ENCODE measurements at places on chromosomes 6 and 20.

GRCh38 chr6:70396796-70397729 is 16.2 kb upstream of the FAM135A start:
- no peak for DNase-seq

DNA sequence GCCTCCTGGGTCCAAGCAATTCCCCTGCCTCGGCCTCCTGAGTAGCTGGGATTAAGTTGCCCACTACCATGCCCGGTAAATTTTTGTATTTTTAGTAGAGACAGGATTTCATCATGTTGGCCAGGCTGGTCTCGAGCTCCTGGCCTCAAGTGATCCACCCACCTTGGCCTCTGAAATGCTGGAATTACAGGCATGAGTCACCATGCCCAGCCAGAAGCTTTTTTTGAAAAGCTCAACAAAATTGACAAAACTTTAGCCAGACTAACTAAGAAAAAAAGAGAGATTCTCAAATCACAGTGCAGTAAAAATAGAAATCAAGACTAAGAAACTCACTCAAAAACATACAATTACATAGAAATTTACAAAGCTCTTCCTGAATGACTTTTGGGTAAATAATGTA is 420.6 kb downstream of the COL12A1 start:
- DNase-seq = no peak

DNA sequence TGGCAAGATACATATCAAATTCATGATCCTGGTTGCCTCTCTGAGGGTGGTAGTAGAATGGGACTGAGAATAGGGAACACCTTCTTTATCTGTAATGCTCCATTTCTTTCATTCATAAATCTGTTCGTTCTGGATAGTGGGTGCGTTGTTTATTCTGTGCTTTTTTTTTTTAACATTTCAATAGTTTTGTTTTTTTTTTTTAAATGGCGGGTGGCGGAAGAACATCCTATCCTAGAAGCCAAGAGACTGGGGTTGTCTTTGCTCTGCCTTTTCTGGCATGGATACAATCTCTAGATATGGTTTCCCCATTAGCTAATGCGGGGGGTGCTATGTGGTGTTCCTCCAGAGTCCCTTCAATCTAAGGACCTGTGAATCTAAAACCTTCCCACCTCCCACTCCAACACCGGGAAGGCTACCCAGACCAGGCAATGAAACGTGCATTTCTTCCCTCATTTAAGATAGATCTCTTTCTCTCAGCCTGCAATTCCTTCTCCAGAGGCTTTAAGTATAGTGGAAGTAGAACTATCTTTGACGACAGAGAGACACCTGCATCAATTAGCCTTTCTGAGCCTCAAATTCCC is 883 bp upstream of the CCDC28A start:
- DNase-seq = no peak

DNA sequence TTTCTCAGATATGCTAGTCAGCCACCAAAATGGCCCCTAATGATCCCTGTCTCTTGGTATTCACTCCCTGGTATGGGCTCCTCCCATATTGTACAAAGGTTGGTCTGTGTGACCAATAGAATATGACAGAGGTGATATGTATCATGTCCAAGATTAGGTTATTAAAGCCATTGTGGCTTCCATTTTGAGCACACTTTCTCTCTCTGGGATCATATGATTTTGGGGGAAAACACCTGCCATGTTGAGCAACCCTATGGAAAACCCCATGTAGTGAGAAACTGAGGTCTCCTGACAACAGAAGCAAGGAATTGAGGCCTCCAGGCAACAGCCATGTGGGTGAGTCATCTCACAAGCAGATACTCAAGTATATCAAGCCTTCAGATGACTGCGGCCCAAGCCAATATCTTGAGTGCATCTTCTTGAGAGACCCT is 7.1 kb upstream of the ZNF318 start:
- DNase-seq = no peak

DNA sequence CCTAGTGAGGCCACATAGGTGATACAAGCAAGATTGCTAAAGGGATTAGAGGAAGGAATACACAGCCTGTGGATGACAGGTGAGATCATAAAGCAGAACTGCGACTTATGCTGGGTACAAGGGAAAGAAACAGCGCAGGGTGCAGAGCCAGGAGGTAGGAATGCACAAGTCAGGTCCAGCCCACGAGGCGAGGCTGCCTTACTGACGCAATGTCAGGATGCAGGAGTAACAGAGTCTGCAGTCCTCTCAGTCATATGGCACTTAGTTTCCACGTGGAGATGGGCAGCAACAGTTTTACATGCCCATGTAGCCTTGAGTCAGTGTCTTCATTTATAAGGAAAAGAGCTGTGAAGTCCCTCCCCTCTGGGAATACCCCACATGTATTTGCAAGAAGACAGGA is 210.9 kb downstream of the SYNE1 start:
- no peak for DNase-seq

- peak; percentile 71 for DNase-seq
Measured at GRCh38 chr6:90483116-90483839, 103.6 kb downstream of the MAP3K7 start.

DNA sequence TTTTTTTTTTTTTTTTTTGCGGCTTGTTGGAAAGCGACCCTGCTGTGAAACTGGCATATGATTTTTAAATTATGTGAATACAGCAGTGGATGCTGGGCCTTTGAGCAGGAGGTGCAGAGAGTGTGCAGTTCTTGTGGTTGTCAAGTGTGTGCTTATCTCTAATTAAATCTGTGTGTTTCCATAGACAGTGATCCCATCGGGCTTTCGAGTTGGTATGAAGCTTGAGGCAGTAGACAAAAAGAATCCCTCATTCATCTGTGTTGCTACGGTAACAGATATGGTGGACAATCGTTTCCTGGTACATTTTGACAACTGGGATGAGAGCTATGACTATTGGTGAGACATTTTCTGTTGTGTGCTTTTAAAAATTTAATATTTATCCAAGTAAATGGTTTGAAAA is 52.4 kb downstream of the L3MBTL3 start:
- DNase-seq = no peak

- DNase-seq = no peak
Measured at GRCh38 chr6:70764706-70765105, 97.0 kb downstream of the SMAP1 start.

DNA sequence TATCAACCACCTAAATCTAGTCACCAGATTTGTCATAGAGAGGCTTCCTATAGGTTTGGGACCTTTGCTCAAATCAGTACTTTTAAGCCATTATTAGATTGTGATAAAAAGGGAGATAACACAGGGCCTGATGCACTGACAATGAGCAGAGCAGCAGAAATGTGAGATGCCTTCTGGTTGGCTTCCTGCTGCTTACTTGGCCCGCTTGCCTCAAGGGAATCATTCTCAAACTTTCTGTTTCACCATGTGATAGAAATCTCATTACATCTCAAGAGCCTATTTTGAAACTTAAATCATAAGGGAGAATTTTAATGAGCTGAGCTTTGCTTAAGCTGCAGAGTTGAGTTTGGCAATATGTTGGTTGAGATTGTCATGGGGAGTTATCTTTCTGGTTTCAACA is 606.0 kb downstream of the DHX35 start:
- DNase-seq = no peak

DNA sequence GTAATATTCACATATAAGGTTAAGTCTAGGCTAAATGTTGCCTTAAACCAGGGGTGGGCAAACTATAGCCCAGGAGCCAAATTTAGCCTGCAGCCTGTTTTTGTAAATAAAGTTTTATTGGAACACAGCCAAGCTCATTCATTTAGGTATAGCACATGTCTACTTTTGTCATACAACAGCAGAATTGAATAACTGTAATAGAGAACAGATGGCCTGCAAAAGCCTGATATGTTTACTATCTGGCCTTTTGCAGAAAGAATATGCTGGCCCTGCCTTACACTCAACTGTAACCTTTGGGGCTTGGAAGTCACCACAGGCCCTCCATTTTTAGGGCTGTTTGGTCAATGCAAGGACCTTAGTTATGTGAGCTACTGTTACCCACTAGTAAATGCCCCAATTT is 17.7 kb upstream of the BCLAF1 start:
- DNase-seq = no peak

DNA sequence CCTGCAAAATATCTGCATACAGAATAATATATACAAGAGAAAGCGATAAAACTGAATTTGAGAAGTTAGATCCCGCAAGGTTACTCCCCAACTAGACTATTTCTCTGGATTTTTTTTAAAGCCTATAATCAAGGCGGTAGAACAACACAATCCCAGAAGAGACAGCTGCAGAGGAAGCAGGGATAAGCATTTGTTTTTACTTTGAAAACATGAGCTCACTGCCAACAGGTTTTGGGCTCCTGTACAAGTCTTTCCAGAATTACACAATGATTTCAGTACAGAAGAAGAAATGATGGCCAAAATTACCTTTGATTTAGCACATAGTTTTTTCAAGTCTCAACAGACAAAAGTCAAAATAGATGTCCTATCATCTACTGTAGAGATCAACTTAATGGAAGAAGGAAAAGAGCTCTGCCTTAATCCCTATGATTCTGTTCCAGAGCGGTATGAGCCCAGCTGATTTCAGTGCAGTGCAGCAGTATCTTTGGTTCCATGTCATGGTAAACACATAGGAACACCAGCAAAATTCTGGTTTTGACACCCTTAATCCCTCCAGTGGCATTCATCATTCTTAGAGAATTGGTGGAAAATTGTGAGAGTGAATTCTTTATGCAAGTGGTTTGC is 304.3 kb downstream of the HDGFL1 start:
- no peak for DNase-seq

GRCh38 chr6:91447081-91447480 is 860.2 kb upstream of the MAP3K7 start:
- no peak for DNase-seq

DNA sequence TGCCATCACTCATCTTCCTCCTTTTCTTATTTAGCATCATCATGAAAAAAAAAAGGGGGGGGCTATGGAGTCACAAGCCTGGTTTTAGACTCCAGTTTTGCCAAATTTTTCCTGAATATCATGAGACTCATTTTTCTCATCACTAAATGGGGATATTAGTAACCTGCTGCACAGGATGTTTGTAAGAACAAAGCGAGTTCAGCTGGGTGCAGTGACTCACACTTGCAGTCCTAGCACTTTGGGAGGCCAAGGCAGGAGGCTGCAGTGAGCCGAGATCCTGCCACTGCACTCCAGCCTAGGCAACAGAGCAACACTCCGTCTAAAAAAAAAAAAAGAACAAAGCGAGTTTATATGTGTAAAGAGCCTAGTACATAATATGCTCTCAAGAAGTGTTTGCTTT is 82.8 kb downstream of the TFAP2A start:
- DNase-seq = no peak

DNA sequence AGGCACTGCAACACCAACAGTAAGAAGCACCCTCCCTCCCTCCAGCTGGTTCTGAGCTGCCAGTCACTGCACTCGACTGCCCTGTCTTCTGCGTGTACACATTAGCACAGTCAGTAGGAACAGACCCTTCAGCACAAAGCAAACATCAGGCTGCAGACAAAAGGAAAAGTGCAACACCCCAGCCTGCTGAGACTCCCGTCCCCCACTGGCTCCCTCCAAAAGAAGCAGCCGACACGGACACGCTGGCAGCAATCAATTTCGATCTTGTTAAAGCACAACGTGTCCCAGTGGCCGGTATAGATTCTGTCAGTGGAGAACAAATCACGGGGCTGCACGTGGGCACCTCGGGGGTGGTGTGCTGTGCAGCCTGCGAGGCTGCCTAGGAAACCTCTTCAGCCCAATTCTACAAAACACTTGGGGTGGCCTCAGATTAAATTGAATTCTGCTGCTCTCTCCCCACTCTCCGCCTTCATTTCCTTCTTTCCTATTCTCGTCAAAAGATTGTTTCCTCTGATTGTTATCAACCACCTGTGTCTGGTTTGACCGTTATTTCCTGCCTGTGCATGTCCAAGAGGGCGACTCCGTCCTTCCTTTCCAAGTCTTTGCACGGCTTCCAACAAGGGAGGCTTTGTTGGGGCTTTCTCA is 38.7 kb downstream of the TRAF3IP2 start:
- DNase-seq = no peak

GRCh38 chr6:17395112-17395511 is 1.7 kb downstream of the CAP2 start:
- no peak for DNase-seq

DNA sequence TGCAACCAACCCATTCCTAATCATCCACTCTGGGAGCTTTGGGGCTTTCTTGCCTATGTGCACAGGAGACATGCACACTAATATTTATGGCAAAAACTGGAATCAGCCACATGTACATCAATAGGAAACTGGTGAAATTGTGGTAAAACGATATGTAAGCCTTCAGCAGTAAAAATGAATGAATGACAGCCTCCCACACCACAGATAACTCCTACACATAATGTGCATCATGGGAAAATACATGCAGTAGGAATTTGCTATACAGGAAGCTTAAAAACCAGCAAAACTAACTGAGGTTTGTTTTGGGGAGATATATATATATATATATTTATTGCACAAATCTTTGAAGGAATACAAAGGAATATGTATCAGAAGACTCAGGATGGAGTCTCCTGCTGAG is 47.6 kb downstream of the HLA-G start:
- DNase-seq = no peak

GRCh38 chr20:48880331-48880730 is 41.2 kb upstream of the ARFGEF2 start:
- DNase-seq = no peak

DNA sequence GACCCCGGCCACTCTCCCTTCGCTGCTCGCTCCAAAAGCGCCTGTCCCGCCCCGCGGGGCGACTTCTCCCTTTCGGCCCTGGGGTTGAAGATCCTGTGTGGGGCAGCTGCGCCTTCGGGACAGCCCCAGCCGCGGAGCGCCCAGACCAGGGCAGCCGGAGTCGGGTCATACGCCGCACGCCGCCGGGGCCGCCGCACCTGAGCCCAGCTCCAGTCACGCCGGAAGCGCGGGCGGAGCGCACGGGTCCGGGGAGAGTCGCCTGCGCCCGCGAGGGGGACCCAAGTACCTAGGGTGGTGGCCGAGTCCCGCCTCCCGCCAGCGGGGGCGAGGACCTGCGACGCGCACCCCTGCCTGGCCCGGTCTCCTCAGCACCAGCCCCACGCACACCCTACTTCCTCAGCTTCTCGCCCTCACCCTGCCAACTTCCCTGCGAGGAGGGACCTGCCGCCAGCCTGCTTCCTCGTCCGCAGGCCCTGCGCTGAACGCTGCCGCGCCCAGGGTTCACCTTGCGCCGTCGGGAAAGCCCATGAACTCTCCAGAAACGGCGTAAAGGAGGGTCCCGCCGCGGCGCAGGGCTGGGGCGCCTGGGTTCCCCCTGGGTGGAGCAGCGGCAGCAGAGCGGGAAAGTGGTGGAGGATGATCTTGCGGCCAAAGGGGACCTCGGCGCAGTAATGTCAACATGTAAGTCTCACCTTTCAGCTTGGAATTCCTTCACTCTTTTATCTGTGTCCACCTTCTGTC is at the start of gene ADGRG6:
ADGRG6 (plus strand) TSS at position 357 of the 741 bp plus-strand sequence; CDS start at position 680, 323 bp downstream.
- DNase-seq = peak; percentile 75

DNA sequence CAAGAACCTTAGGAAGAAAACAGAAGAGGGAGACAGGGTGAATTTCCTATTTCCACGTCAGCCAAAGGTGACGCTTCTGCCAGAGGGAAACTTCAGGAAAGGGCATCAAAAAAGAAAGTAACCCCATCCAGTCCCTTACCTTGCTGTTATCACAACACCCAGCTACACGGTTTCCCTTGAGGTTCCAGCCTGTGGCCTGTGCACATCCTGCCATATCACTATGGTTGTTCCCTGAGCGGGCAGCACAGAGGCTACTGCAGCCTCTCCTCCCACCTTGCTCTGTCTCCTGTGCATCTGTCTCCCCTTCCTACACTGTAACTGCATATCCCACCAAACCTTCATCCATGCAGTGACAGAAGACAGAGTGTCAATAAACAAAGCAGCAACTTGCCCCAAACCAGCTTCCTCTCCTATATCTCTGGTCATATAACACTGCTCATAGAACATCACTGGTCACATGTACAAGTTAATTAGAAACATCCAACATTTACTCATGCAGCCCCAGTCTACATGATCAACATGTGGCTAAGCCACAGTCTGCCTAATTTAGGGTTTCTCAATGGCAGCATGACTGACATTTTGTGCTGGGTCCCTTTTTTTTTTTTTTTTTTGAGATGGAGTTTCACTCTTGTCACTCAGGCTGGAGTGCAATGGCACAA is 54.7 kb downstream of the GFOD1 start:
- no peak for DNase-seq

Data from Right ventricle myocardium inferior (tissue), 1 donor.